ENCODE measurements at places on chromosomes 6 and 20.

GRCh38 chr20:20643927-20644326 is 68.5 kb downstream of the RALGAPA2 start:
- no peak for DNase-seq

GRCh38 chr6:72416744-72417465 is 205.0 kb upstream of the KCNQ5 start:
- no peak for DNase-seq

GRCh38 chr6:99330159-99330558 is 19.3 kb downstream of the FAXC start:
- peak; percentile 88 for DNase-seq

- no peak for DNase-seq
Observed at GRCh38 chr6:111743360-111743759, 129.9 kb downstream of the FYN start.

GRCh38 chr6:103167345-103168071 is 1692.2 kb downstream of the HACE1 start:
- DNase-seq = no peak

- DNase-seq = no peak
Observed at GRCh38 chr6:157177731-157178336, 145.5 kb downstream of the TMEM242 start.

DNA sequence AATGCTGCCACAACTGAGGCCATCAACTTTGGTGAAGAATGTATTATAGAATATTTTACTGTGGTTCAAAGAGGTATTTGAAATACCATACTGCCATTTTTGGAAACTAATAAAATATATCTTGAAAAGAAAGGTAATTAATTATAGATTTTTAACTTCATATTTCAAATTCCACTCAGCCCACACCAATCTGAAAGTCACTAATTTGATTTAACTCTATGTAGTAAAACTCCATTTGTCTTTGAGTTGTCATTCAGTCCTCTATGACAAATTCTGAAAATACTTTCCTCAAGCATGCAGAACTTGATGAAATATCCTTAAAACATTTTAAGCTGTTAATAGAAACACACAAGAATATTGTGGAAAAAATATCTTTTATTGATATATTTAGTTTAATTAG is 1196.7 kb upstream of the CITED2 start:
- DNase-seq = no peak

GRCh38 chr6:22003287-22003686 is 293.5 kb downstream of the PRL start:
- DNase-seq = no peak

- peak; percentile 90 for DNase-seq
Observed at GRCh38 chr6:135117413-135117968, 62.9 kb upstream of the HBS1L start.

DNA sequence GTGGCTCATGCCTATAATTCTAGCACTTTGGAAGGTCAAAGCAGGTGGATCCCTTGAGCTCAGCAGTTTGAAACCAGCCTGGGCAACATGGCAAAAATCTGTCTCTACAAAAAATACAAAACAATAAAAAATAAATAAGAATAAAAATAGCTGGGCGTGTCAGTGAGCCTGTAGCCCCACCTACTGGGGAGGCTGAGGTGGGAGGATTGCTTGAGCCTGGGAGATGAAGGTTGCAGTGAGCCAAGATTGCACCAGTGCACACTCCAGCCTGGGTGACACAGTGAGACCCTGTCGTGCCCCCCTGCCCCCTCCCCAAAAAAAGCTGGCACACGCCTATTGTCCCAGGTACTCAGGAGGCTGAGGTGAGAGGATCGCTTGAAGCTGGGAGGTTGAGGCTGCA is 35.1 kb upstream of the SRPK1 start:
- DNase-seq = no peak

GRCh38 chr6:33080127-33081089 is 4.6 kb downstream of the HLA-DPB1 start:
- DNase-seq = no peak
